NCI-H1694 (cell line): ENCODE measurements at places on chromosomes 7 and 10.

GRCh38 chr7:112500619-112501018 is 19.8 kb downstream of the LSMEM1 start:
- DNase-seq = no peak

DNA sequence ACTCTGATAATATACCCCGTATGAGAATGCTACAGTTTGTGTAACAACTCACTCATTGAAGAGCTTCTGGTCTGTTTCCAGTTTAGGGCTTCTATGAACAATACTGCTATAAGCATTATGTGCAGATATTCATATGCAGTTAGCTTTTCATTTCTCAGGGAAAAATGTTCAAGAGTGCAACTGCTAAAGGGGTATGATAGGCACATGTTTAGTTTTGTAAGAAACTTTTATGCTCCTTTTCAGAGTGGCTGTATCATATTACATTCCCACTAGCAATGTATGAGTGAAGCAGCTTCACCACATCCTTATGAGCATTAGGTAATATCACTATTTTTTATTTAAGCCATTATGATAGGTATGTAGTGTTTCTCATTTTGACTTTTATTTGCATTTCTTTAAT is 182.6 kb upstream of the CXCL12 start:
- DNase-seq = no peak

GRCh38 chr10:124734311-124735166 is 9.6 kb downstream of the FAM53B start:
- no peak for DNase-seq

GRCh38 chr10:76869931-76870330 is 767.7 kb downstream of the KCNMA1 start:
- no peak for DNase-seq

GRCh38 chr7:19001854-19002253 is 115.6 kb downstream of the TWIST1 start:
- DNase-seq = no peak

GRCh38 chr7:134948736-134949135 is 37.6 kb upstream of the AGBL3 start:
- no peak for DNase-seq

DNA sequence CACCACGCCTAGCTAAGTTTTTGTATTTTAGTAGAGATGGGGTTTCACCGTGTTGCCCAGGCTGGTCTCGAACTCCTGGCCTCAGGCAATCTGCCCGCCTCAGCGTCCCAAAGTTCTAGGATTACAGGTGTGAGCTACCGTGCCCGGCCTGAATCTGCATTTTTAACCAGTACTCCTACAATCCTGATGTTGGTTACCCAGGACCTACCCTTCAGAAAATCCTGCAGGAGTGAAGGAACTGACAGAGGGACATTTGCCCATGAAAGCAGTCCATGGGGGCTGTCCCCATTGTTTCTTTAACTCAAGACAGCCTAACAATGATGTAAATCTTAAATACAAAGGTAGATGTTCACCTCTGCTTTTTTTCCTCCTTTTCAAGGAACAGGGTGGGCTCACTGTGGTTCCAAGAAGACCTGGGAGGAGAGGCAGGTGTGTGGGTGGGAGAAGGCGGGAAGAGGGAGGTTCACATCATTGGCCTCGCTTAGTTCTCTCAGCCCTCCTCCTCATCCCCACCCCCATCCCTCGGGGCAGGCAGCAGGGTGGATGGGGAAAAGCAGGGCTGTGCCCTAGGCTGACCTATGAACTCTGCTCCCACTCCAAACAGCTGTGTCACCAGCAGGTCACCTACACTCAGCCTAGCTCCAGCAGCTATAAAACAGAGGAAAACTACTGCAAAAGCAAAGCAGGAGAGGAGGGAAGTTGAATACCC is 13.5 kb downstream of the LRRC20 start:
- DNase-seq = no peak
